ENCODE measurements at places on chromosomes 16 and 17.

DNA sequence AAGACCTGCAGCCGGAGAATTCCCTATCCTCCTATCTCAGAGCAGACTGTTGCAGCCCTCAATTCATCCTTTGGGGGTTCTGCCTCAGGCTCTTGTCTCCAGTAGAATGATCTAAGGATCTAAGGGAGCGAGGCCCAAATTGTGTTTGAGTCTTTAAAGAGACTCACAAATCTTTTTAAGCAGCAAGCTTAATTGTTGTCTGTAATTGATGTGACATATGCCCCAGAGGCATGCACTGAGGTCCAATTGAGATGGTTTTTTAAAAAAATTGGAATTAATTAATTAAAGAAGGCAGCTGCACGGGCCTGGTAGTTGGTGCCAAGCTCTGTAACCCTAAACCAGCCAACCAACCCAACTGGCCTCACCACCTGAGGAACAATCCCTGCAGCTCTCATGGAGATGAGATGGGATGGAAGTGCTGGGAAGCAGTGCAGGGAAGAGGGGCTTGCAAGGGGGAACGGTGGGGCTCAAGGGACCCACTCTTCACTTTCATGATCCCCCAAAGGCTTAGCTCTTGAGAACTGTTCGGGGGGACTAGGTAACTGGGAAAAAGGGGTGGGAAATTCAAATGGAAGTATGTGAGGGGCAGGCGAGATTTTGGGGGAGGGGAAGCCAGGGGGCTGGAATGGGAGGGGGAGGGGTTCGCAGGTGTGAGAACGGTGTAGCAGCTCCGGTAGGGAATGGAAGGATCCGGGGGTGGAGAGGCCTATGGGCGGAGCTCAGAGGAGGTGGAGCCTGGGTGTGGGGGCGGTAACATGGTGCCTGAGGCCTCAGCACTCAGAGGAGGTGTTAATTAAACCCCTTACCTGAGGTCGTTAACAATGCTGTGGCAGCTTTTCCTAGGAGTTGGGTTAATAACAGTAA lies 9.2 kb upstream of the ZNF652 start:
- DNase-seq = no peak

DNA sequence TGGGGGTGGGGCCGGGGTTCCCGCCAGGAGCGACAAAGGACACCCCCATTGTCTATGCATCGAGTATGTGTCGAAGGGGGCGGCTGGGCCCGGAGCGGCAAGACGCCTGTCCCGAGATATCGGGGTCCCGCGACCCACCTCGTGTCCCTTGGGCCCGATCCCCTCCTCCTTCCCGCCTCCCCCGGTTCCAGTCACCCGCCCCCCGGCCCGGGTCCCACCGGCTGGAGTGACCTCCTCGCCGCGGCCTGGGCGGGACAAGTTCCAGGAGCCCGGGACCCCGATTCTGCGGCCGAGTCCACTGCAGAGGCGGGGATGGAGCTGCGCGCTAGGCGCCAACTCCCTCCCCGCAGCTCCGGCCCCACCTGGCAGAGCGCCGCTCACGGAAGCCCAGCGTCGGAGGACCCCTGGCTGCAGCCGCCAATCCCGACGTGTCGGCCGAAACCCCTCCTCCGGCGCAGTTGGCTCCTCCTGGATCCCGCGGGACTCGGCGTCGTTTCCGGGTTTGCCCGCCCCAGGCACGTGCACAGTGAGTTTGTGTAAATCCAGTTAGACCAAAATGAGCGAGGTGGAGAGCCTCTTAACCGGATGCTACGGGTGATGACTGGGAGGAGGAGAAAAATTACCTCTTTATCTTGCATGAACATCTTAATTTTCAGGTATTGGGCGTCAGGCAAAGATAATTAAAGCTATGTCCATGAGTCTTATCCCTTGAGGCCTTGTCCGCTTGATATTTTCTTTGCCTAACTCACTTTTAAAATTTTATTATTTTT lies at the start of gene NMRAL1:
Gene NMRAL1 (minus strand): TSS at position 434 of the 770 bp plus-strand sequence. CDS start 493 bp downstream, outside the sequence.
- DNase-seq = peak; percentile 96

DNA sequence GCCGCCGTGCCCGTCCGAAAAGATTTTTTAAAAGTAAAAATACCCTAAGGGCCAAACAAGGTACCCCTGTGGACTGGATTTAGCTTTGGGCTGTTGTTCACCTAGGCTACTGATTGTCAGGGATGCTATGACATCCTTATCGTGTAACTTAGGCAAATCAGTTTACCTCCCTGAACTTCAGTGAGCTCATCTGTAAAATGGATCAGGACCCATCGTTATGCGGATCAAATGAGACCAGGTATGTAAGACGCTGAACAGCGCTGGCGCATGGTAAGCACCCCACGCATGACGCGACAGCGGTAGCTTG lies 658 bp upstream of the ZNF771 start:
- no peak for DNase-seq

DNA sequence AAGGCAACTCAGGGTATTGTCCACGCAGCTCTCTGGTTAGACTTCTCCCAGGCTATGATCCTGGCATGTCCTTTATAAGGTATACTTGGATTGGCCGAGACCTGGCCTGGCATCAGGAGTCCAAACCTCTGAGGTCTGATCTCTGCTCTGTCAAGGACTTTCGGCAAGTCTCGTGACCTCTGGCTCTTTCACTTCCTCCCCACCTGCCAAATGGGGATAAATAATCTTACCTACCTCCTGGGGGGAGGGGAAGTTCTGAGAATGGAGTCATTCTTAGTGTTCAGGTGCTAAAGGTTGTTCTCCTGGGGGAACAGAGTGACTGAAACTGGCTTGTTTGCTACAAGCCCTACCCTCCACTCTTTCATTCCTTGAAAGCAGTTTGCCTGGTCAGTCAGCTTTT lies 7.6 kb downstream of the ATXN1L start:
- no peak for DNase-seq

DNA sequence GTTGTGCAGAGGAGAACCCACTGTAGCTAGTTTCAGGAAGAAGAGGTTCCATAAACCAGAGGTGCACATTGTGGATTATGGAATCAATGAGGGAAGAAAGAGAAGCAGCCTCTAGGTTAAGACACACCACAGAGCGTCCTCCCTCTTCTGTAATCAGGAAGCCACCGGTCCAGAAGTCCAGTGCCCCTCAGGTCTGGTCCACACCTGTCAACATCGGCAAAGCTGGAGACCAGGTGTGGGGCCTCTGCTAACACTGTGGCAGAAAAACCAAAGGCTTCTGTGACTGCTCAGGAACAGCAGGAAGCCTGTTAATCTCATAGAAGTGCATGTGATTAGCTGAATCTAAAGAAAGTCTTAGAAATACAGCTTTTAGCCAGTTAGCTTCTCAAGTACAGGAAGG lies 23.3 kb downstream of the LIMD2 start:
- DNase-seq = no peak

DNA sequence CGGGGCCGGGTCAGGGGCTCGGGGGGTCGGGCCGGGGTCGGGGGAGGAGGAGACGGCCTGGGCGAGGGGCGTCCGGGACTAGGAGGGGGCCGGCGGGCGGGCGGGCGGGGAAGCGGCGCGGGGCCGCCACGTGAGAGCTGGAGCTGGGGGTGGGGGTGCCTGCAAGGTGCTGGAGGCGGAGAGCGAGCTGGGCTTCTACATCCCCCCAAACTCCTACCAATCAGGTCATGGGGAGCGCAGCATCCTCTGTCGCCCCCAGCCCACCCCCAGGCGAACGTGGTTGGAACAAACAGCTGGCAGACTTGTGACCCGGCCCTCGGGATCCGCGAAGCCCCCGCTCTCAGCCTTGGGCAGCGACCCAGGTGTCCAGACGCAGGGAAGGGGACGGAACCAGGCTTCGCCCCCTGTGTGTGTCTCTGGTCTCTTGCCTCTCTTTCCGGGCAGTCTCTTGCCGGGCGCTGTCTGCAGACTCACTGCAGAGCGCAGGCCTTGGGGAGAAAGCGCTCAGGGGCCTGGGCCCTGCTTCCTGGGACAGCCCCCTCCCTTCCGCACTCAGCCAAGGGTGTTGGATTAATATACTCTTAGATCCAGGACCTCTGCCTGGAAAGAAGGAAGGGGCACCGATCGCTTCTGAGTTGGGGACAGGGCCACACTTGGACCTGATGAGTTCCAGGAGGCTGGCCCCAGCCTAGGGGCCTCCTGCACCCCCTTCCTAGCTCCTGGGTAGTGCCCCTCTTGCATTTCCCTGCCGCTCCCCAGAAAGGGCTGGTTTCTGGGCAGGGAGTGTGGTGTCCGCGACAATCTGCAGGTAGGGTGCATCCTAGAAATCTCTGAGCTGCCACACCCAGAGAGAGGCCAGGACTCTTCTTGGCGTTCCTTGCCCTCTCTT lies 722 bp downstream of the RASL10B start:
- DNase-seq = peak; percentile 81

- no peak for DNase-seq
Measured at GRCh38 chr16:10966129-10966528, 21.8 kb downstream of the CLEC16A start.

DNA sequence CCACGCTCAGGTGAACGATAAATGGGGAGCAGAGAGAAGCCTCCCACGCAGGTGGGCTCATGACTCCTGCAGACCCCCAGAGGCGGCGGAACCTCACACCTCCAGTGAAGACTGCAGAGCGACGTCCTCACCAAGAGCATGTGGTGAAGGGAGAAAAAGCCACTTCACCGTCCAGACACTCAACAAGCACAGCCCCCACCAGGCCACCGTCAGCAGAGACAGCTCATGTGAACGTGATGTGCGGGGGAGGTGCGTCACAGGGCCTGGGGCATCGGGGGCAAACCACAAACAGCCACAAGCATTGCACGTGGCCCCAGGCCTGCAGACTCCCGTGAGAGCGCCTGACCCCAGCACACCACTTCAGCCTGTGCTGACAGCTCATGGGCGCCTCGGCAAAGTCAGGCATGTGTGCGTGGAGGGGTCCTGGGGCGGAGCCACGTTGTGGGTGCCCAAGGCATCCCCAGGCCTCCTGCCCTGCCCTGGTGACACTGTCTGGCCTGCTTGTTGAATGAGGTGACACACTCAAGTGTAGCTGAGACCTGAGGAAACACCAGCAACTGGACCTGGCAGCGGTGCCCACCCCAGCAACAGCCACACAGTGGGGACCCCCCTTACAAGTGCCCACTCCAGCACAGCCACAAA lies 19.0 kb downstream of the LMF1 start:
- DNase-seq = no peak

- no peak for DNase-seq
Measured at GRCh38 chr16:31191697-31192428, 10.7 kb downstream of the PYCARD start.

GRCh38 chr17:42402117-42402516 lies 13.9 kb upstream of the STAT3 start:
- no peak for DNase-seq

DNA sequence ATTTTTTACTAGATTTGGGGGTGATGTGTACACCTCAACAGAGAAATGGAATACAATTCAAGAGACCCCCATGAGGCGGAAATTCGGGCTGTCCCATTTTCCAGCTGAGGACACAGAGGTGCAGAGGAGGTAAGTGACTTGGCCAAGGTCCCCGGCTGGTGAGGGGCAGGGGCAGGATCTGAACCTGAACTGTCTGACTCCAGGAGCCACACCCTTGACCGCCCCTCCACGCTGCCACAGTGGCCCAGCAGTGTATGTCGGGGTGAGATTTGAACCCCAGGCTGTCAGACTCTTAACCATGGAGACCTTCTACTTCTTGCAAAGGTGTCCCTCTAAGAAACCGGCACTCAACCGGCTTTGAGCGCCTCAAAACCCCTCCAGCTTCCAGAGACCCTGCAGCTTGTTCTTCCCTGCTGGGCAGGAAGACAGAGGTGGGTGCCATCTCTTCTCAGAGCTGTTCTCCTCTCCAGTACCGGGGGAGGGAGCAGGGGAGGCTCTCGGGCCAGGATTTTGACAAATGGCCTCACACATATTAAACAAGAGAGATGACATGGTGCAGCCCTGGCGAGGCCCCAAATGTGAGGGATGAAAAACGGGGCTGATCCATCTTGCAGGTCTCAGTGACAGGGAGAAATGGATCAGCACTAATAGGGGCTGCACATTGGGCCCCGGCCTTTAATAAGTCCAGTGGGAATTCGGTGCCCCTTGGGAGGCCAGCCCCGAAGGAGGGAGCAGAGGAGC lies 222.3 kb downstream of the GSG1L start:
- DNase-seq = peak; percentile 41

DNA sequence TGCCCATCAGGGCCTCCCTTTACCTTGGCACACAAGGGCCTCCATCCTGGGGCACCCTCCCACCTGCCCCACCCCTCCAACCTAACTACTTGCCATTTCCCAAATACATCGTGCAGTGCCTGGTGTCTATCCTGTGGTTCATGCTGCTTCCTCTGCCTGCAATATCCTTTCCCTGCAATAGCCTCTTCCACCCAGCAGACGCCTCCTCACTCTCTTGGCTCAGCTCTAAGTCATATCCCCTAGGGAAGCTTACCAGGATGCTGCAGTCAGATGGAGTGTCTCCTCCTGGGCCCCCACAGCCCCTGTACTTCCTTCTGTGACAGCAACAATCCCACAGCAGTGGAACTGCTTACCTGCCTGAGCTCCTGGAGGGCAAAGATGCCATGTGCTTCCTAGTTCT lies 36.7 kb downstream of the CCDC182 start:
- peak; percentile 63 for DNase-seq

DNA sequence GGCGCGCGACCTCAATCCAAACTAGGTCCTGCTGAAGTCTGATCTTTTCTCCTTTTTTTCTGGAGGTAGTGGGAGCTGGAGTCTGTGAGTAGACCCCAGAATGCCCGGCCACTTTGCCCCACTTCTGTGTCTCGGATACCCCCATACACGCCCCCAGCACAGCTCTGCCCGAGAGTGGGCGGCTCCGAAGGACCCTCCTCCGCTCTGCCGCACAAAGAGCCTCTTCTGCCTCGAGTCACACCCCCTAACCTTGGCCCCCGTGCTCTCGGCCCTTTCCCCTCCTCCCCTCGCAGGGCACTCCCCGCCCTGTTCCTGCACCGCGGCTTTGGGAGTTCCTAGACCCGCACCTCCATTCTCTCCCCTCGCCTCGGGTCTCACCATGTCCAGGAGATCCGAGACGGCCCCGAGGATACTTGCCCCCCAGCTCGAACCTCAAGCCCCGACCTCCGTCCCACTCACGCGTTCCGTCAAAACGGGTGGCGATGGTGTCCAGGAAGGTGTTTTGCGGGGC lies 476 bp downstream of the KCNH4 start:
- no peak for DNase-seq

Measured in islet precursor cell (in vitro differentiated cells).